ENCODE measurements at places on chromosomes 12 and 14. TPM values are rescaled to one million over a fixed set of nuclear protein-coding genes. Genes with fewer than 3 reads are reported as not detected.

The NRDE2 gene
- total RNA-seq, result 8.9 TPM

The TAS2R13 gene
- total RNA-seq, result 3.0 TPM

DNA sequence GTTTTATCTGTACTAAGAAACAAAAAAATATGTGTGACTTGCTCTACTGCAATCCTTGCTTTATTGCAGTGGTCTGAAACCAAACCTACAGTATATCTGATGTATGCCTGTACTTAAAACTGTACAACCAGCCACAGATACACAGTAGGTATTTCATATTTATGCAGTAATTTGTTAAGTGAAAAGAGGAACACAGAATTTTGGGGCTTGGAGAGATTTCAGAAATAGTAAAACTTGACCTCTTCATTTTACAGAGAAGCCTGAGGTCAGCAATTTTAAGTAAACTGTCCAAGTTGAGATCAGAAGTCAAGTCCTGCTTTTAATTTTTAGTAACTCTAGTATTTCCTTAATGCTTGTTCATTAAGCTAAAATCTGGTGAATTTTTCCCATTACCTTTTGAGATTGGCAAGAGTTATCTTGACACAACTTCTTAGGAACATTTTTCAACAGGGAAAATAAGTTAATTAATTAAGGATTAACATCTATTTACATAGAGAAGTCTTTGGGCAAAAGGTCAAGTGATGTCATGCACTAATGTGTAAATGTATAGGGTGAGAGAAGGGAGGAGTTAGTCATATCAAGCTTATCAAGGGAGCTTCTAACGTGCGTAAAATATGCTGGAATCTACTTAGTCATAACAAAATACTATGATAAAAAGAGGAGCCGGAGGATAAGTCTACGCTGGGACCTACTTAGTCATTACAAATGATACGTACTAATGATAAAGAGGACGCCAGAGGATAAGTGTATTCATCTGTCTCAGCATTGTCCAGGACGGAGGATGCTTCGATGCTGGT is 66.0 kb upstream of the GTF2A1 start:
- no peak overlapping the region for H3K4me3 ChIP-seq
- no peaks in the 10 kb centered on the region for H3K36me3 ChIP-seq
- H3K27ac ChIP-seq, result no peak overlapping the region
- no peaks in the 10 kb centered on the region for H3K27me3 ChIP-seq
- H3K4me1 ChIP-seq, result no peaks in the 10 kb centered on the region

DNA sequence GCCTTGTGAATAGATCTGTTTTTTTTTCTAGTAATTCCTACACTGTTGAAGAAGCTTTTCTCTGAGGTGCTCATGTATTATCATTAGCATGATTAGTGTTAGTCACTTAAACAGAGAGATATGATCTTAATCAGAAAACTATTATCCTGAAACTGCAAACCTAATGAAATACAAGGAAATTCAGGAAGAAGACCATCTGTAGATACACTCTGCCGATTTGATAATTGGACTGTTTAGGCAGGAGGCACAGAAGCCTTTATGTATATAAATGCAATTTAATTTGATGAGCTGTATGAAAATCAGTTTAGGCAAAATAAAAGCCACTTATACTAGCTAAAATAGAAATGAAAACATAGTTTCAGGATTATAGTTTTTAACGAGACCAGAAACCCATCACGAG is 23.3 kb downstream of the PDZRN4 start:
- no peaks in the 10 kb centered on the region for H3K27me3 ChIP-seq
- H3K4me1 ChIP-seq, result peaks cover 18% of the 10 kb centered on the region
- H3K27ac ChIP-seq, result no peak overlapping the region
- H3K4me3 ChIP-seq, result no peak overlapping the region
- DNase-seq, result no peak

- no peak overlapping the region for H3K4me3 ChIP-seq
- H3K27me3 ChIP-seq, result no peaks in the 10 kb centered on the region
- no peak overlapping the region for H3K27ac ChIP-seq
- H3K36me3 ChIP-seq, result no peaks in the 10 kb centered on the region
Measured at GRCh38 chr12:104767261-104767660, 190.8 kb downstream of the SLC41A2 start.

The GDF11 gene
- 1.7 TPM for total RNA-seq

The CLEC1A gene
- not detected for total RNA-seq

DNA sequence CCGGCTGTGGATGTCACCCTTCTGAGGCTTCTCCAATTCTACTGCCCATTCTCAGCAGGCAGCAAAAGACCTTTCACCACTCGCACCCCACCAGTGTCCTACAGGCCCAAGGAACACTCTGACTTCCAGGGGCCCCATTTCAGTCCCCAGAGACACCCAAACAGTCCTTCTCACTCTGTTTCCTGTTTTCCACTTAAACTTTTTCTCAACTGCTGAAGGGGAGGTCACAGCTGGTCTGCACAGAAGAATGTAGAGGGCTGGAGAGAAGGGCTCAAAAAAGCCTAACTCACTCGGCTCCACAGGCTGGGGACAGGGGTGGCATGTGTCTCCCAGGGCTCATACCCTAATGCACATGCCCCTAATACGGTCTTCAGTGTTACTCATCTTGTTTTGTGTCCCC is 4.2 kb upstream of the DTX1 start:
- no peak overlapping the region for H3K27ac ChIP-seq
- no peak for DNase-seq
- H3K4me3 ChIP-seq, result no peak overlapping the region
- no peaks in the 10 kb centered on the region for H3K36me3 ChIP-seq

DNA sequence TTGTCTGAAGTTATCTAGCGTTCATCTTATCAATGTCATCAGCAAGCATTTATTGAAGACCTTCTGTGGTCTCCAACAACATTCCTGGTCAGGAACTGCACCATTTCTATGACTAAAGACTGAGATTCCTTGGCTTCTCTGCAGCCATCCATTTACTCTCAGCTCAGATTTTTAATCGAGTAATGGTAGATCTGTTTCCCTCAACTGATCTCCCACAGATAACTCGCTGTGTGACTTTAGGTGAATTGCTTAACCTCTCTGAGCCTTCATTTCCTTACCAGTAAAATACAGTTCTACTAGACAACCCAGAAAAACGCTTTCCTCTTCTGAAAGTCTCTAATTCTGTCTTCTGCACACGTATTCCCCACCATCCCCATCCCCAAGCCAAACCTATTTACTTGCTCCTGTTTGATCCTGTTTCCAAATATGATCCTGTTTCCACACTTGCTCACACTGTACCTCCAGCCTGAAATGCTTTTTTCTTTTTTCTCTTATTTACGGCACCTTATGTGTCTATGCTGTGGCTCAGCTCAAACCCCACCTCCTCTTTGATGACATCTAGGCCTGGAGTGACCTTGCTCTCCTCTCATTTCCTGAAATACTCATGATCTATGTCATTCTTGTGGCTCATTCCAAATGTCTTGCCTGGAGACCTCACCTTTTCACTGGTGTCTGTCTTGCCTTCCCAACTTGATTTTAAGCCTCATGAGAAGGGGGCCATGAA is 21.8 kb downstream of the PLXNC1 start:
- no peak overlapping the region for H3K4me3 ChIP-seq
- H3K36me3 ChIP-seq, result no peaks in the 10 kb centered on the region
- H3K27ac ChIP-seq, result no peak overlapping the region
- H3K4me1 ChIP-seq, result no peaks in the 10 kb centered on the region
- no peak for DNase-seq
- H3K27me3 ChIP-seq, result peaks cover 8% of the 10 kb centered on the region
